ENCODE measurements at places on chromosomes 3 and 15.

- DNase-seq: no peak
These were observed 38.6 kb downstream of the CLEC3B start for GRCh38 chr3:45064512-45065372.

GRCh38 chr3:134330883-134331810 lies 43.1 kb downstream of the AMOTL2 start:
- DNase-seq: no peak

- peak; percentile 87 for DNase-seq
These were observed 30.2 kb downstream of the BCL2L10 start for GRCh38 chr15:52082197-52083036.

- DNase-seq: no peak
These were observed 51.0 kb upstream of the SH3GL3 start for GRCh38 chr15:83396101-83396500.

- peak; percentile 69 for DNase-seq
These were observed 35.6 kb downstream of the SMAD3 start for GRCh38 chr15:67100801-67101581.

- no peak for DNase-seq
These were observed 56.9 kb upstream of the FLNB start for GRCh38 chr3:57951066-57951882.

- peak; percentile 28 for DNase-seq
These were observed 24.2 kb downstream of the MITF start for GRCh38 chr3:69763458-69763857.

- no peak for DNase-seq
These were observed 348.9 kb upstream of the CBLB start for GRCh38 chr3:106217745-106218144.

DNA sequence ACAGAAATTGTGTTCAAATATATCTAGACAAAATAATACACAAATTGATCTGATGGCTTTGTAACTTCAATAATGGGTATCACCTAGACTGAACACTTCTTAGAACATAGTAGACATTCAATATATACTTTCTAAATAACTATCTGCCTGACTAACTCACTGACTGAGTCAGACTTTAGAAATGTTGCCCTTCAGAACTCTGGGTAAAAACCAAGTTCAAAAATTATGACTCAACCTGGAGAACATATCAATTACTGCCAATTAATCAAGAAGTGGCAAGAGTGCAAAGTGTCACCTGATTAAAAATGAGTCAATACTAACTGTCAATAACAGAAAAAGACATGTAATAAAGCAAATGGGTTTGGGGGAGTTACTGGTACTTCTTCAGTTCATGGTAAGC lies 144.6 kb upstream of the TMCO5A start:
- DNase-seq: no peak

- DNase-seq: no peak
These were observed 145.4 kb downstream of the KLHL25 start for GRCh38 chr15:85649372-85649771.

DNA sequence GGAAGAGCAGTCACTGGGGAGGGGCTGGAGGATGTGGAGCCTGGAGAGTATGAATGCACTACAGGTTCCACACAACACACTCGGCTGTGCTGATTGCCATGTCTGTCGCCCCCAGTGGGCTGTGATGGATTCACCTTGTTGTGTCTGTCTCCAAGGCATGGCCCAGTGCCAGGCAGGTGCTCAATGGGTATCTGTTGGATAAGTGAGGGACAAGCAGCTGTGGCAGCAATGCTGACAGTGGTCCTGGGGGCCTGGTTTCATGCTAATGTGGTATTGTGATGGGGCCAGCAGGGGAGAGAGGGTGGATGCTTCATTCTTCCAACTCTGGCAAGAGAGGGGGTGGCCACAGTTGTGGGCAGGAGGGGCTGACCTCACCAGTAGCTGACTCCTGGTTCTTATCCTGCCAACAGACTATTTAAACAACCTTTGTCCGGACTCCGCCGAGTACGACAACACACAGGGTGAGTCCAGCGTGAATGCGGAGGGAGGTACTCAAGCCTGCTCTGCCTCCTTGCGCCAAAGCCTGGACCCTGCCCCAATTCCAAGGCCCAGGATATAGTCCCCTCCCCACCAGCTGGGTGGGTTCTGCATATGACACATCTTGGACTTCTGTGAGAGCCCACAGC lies 47.3 kb upstream of the NR2C2 start:
- peak; percentile 98 for DNase-seq

GRCh38 chr3:12413721-12414255 lies 70.5 kb upstream of the TSEN2 start:
- no peak for DNase-seq

DNA sequence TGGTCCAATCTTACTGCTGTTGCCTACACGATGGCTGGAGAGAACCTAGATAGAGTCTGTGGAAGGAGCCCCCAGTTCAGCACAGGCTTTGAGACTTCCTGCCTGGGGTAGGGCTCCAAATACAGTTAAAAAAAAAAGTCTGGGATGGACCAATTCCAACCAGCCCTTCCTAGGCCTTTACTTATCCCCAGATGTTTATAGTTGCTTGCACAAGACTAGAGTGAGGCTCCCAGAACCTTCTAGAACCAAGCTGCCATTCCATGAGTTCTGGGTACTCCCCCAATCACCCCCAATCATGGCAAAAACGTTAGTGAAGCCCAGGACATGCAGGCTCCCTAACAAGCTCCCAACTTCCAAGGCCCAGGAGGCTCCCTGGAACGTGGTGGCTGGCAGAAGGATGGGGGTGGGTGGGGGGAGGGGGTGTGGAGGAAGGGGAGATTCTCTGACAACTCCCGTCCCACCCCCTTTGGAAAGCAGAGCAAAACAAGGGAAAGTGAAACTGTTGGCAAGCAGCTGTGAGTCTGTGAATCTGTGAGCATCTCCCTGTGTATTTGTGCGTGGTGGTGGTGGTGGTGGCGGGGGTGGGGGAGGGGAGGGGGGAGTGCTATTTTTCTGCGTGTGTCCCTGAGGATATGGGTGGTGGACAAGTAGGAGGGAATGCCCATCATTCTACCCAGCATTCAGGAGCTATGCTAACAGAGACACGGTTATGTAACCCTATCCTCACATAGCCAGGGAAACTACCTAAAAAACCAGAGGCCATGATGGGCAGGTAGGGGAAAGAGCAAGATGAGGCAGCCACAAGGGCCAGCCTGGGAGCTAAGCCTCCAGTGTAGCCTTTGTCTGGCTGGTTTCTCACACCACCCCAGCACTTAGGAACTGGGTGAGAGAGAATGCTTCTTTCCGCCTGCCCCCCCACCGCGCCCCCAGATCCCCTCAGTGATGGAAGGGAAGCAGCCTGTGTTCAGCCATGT lies 2.0 kb downstream of the MST1R start:
- peak; percentile 35 for DNase-seq
